Left colon (tissue), 2 donors: ENCODE measurements at places on chromosomes 4 and X. TPM values are rescaled to one million over a fixed set of nuclear protein-coding genes. Genes with fewer than 3 reads are reported as not detected.

DNA sequence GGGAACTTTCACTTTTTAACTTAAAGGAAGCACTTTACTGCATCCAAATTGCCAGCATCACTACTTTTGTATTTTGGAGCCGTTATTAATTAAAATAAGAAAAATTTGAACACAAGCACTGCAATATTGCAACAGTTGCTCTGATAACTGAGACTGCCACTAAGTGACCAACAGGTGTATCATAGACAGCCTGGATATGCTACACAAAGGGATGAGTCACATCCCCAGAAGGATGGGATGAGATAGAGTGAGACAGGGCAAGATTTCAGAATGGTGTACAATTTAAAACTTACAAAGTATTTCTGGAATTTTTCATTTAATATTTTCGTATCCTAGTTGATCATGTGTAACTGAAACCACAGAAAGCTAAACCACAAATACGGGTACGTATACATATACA, 204.1 kb downstream of the MAPK10 start:
- no peak for DNase-seq

- no peak for DNase-seq
These were observed 2.1 kb upstream of the PDE6B start for GRCh38 chr4:622996-623913.

- no peak for DNase-seq
These were observed 9.9 kb downstream of the TNIP2 start for GRCh38 chr4:2745981-2746806.

DNA sequence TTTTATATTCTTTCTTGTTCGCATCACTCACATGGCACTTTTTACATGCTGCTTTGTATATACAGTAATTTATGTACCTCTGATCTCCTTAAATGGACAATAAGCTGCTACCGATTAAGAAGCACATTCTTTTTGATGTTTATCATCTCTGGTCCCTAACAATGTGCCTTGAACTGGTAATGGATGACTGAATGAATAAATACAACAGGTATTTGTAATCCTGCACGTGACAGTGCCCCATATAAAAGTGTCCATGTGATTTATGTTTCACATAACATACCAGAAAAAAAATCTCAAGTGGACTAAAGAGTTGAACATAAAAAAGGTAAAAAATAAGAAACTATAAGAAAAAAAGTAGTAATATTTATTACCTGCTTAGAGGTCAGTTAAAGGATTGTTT, 7.7 kb upstream of the SLAIN2 start:
- no peak for DNase-seq

GRCh38 chrX:2711441-2711840, 20.3 kb downstream of the CD99 start:
- no peak for DNase-seq

DNA sequence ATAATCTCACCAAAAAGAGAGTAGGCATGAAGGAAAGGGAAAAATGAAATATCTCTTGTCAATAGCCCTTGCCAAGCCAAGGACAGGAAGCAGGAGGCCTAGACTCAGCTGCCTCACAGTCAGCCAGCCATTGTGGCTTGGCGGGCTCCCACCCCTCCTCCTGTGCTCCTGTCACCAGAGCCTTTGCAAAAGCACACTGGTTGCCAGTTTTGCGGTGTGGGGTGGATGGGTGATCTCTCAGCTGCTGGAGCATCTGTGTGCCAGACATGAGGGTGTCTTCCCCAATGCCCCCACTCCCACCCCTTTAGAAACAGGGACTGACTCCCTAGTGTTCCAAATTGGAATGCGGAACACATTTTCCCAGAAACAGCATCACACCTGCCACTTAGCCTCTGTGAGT, 26.1 kb downstream of the ARHGEF6 start:
- no peak for DNase-seq

GRCh38 chr4:142112451-142112850, 476.1 kb downstream of the IL15 start:
- no peak for DNase-seq

GRCh38 chr4:119479835-119480234, 148.8 kb downstream of the PDE5A start:
- DNase-seq = no peak

GRCh38 chrX:55695227-55696018, 22.1 kb upstream of the RRAGB start:
- no peak for DNase-seq

- no peak for DNase-seq
These were observed 1.9 kb downstream of the DCAF12L2 start for GRCh38 chrX:126164226-126164625.

DNA sequence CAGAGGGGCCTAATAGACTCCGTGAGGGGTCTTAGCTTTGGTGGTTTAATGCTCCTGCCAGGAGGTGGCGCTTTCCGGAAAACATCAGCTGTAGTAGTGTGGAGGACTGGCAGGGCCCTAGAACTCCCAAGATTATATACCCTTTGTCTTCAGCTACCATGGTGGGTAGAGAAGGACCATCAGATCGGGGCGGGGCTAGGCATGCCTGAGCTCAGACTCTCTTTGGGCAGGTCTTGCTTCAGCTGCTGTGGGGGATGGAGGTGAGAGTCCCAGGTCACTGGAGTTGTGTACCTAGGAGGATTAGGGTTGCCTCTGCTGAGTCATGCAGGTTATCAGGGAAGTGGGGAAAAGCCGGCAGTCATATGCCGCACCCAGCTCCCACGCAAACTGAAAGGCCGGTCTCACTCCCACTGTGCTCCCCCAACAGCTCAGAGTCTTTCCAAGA, 63.0 kb upstream of the AGA start:
- no peak for DNase-seq

GRCh38 chrX:9532349-9532748, 67.5 kb downstream of the TBL1X start:
- DNase-seq = no peak

DNA sequence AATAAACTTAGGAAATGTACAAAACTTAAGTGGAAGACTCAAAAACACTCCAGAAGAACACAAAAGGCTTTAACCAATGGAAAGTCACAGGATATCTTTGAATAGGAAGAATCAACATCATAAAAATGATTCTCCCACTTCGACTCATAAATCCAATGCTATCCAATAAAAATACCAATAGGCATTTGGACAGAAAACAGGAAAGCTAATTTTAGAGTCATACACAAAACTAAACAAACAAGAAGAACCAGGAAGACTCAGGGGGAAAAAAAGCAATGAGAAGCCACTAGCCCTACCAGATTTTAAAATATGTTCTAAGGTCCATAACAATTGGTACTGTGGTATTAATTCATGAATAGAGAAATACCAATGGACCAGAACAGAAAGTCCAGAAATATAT, 28.2 kb downstream of the SLC9A7 start:
- DNase-seq = no peak

DNA sequence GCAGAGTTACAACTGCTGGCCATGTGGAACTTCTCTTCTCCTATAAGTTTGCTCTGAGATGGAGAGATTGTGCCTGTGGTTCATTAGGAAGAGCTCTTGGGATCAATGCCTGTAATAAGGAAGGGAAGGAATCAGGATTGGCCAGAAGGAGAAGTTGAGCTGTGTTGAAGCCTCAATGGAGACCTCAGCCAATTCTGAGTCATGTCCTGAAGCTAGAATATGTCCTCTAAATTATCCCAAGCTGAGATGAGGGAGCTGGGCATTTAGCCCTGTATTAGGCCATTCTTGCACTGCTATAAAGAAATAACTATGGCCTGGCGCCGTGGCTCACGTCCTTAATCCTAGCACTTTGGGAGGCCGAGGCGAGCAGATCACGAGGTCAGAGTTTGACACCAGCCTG, 85.4 kb upstream of the DHX15 start:
- no peak for DNase-seq

Gene FMR1NB
- not detected for total RNA-seq

Gene UGT2B7
- total RNA-seq = 9.2 TPM

Gene CBR4
- total RNA-seq = 28.0 TPM

Gene APELA
- not detected for total RNA-seq

Gene ETNPPL
- not detected for total RNA-seq

Gene TNMD
- total RNA-seq = 1.1 TPM
